A549 (cell line): ENCODE measurements at places on chromosomes 5 and 9. TPM values are rescaled to one million over a fixed set of nuclear protein-coding genes. Genes with fewer than 3 reads are reported as not detected.
A peak's percentile ranks its signal among the peaks of the same experiment; 100 is the strongest.

FOXI1 gene
- not detected in 3 replicates for polyA plus RNA-seq

BARX1 gene
- 6.3 to 7.8 TPM (median 7.3 TPM) in 3 replicates for polyA plus RNA-seq

- DNase-seq, result no peak
Observed at GRCh38 chr5:150107909-150108447, 21.6 kb upstream of the CSF1R start.

DNA sequence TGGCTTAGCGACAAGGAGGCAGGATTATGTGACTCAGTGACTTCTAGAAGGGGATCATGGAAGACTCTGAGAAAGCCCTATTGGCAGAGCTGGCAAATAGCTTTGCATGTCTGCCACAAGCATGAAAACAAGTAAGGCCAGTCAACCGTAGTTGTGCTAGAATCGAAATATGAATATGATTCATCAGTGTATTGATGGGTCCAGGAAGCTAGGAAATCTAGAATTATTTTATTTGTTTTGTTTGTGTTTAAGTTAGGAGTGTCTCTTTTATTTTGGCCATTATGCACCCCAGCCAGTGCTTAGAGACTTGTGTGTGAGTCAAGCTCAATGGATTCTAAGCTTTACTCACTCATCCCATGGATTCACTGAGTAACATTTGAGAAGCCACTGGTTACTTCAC lies 3.8 kb upstream of the ITGA2 start:
- DNase-seq, result no peak

GRCh38 chr5:42798284-42799240 lies 13.1 kb downstream of the SELENOP start:
- DNase-seq, result no peak

DNA sequence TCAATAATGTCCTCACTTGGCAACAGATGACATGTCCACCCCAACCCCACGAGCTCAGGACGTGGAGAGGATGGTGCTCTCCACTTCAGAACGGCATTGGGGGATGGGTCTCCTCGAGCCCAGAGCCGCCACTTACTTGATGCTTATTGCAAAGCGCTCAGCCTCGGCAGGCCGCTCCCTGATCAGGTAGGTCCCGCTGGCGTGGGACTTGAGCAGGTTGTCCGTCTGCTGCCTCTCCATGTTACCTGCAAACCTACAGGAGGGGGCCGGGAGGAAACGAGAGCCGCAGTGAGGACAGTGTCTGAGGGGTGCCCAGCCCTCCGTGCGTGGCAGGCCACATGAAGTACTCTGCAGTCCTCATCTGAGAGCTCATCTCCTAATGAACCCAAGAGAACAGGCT lies 36.6 kb upstream of the SARDH start:
- no peak for DNase-seq

- DNase-seq, result no peak
Observed at GRCh38 chr5:58497386-58497785, 6.2 kb downstream of the GAPT start.

GLIPR2 gene
- 13.5 to 16.9 TPM (median 16.0 TPM) in 3 replicates for polyA plus RNA-seq

- no peak for DNase-seq
Observed at GRCh38 chr9:87322840-87323635, 174.6 kb upstream of the DAPK1 start.

GRIN3A gene
- not detected in 3 replicates for polyA plus RNA-seq

PCDHA5 gene
- polyA plus RNA-seq, result 0.64 to 0.84 TPM (median 0.78 TPM) in 3 replicates

MUSK gene
- polyA plus RNA-seq, result not detected in 3 replicates

GRCh38 chr5:72280581-72281069 lies 39.4 kb downstream of the MRPS27 start:
- peak; percentile 63 for DNase-seq

TAF9 gene
- 112 to 123 TPM (median 118 TPM) in 3 replicates for polyA plus RNA-seq

GRCh38 chr5:43601454-43602260 lies 1.3 kb upstream of the NNT start:
- DNase-seq, result no peak

- DNase-seq, result no peak
Observed at GRCh38 chr5:172093965-172094364, 87.5 kb upstream of the FBXW11 start.

CSF2 gene
- polyA plus RNA-seq, result 0.34 TPM in 1 of 3 replicates, not detected in the others

GRCh38 chr9:5971740-5972139 lies 43.7 kb downstream of the RANBP6 start:
- no peak for DNase-seq

DNA sequence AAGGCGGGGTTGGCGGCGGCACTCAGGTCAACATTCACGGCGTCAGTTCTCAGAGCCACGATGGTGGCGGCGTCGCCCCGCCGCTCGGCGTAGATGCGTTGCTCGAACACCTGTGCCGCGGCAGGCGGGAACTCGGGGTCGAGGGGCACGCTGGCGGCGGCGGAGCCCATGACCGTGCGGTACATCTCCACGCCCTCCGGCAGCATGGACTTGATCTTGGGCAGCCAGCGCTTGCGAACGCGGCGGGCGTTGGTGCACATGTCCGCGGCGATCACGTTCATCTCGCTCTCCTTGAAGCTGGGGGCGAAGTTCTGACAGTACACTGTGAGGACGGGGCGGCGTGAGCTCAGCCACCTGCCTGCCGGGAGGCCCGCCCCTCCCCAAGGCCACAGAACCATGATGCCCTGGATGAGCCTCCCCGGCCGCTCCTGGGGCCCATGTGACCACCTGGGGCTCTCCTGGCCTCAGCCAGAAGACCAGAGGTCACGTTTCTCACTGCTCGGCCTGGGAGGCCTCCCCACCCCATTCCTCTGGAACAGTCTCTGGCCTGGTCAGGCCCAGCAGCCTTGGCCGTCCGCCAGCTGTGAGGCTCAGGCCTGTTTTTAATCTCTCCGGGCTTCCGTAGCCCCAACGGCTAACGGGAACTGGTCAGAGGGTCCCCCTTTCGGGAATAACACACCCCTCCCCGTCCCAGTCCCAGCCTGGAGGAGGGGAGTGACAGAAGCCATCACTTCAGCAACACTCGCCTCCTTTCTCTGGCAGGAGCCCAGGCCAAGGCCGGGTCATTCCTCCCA lies 50.7 kb upstream of the UBAC1 start:
- DNase-seq, result no peak

DNA sequence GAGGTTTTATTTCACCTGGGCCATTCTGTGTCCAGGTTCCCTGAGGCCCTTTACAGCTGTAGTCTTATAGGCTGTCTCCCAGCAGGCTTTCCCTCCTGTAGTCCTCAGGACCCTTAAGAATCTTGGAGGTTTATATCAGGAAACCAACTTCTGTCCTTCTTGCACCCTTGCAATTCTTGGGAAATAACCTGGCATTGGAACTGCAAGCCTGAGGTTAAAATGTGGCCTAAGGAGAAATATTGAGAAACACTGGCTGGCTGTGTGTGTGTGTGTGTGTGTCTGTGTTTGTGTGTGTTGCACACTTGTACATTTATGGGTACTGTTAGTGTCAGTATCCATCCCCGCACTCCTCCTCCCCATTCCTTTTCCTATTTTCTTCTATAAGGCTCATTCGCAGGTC lies 168.9 kb downstream of the PAPPA start:
- DNase-seq, result no peak

DNA sequence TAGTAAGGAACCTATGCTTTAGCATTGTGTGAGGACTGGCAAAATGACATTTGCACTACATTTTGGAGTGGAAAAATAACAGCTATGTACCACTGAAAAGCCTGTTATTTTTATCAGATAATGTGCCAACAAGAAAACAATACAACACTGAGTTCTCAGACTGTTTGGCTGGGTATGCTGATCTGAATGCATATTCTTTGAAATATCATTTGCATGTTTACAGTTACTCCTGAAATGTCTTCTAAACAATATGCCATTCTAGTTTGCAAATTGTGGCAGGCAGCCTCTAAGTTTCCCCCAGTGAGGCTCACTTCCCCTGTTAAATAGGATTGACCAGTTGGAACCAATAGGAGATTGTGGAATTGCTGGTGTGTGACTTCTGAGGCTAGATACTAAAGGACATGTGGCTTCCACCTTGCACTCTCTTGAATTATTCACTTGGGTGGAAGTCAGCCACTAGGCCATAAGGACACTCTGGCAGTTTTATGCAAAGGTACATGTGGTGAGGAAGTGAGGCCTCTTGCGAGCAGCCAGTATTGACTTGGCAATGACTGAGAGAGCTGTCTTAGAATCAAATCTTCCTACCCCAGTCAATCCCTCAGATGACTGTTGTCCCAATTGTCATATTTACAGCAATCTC lies 250.4 kb upstream of the PCSK5 start:
- no peak for DNase-seq

DNA sequence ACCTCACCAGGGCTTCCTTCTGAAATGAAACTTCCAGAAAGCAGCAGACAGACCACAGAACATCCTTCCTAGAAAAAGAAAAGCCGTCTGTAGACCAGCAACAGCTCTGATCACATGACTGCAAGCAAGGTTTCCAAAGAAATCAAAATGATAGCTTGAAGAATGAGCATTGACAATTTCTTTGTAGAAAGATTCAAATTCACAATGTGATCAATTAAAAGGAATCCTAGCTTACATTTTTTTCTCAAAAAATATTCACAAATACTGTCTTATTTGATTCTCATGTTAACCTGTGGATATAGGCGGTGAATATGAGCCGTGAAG lies 144.9 kb downstream of the MTX3 start:
- no peak for DNase-seq

ENHO gene
- 1.3 to 1.9 TPM (median 1.7 TPM) in 3 replicates for polyA plus RNA-seq

LCN9 gene
- polyA plus RNA-seq, result not detected in 3 replicates

DNA sequence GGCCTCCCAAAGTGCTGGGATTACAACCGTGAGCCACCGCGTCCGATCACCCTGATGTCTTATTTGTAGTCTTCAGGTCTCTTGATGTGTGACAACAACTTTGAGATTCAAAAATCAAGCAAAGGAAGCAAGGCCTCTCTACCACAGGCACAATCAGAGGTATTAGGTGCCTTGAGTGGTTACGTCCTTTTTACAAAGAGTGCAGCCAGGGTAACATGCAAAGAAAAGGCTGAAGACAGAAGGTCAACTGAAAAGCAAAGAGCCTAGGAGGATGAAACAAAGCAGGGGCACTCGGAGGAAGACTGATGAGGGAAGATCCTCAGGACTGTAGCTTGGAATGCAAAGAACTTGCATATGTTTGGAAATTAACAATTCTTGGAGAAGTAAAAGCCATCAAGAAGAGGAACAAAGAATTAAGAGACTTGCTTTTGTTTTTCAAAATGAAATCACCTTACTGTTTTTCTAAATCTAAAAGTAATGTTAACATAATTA lies 362.1 kb downstream of the EBF1 start:
- no peak for DNase-seq

GRCh38 chr9:95826183-95826838 lies 49.2 kb upstream of the ERCC6L2 start:
- no peak for DNase-seq

- DNase-seq, result no peak
Observed at GRCh38 chr9:76557674-76558225, 98.8 kb downstream of the GCNT1 start.

- DNase-seq, result no peak
Observed at GRCh38 chr9:82115331-82115730, 126.8 kb downstream of the SPATA31D1 start.

GRCh38 chr9:134782921-134783698 lies 97.5 kb upstream of the FCN2 start:
- no peak for DNase-seq

GCNT4 gene
- 0.25 to 0.28 TPM (median 0.28 TPM) in 3 replicates for polyA plus RNA-seq

EXOC3 gene
- polyA plus RNA-seq, result 33.6 to 36.2 TPM (median 34.0 TPM) in 3 replicates

- peak; percentile 73 for DNase-seq
Observed at GRCh38 chr5:112146323-112147226, 272.5 kb downstream of the EPB41L4A start.

GRCh38 chr5:148887123-148887881 lies 60.9 kb downstream of the ADRB2 start:
- no peak for DNase-seq

GRCh38 chr9:17045381-17045940 lies 89.4 kb upstream of the CNTLN start:
- no peak for DNase-seq
